ENCODE measurements at places on chromosomes 1 and 21. TPM values are rescaled to one million over a fixed set of nuclear protein-coding genes. Genes with fewer than 3 reads are reported as not detected.

The MANEAL gene
- 9.9 TPM for total RNA-seq

The ETNK2 gene
- 44.3 TPM for total RNA-seq

The ATP6V1G3 gene
- total RNA-seq: not detected

The SLC25A34 gene
- 0.70 TPM for total RNA-seq

The CLDN17 gene
- not detected for total RNA-seq

The IL20 gene
- not detected for total RNA-seq

The PLEKHO1 gene
- 85.9 TPM for total RNA-seq

The RCSD1 gene
- 0.31 TPM for total RNA-seq

The SERTAD4 gene
- 8.7 TPM for total RNA-seq

The F13B gene
- not detected for total RNA-seq

The SLAMF9 gene
- not detected for total RNA-seq

The RHD gene
- 0.30 TPM for total RNA-seq

DNA sequence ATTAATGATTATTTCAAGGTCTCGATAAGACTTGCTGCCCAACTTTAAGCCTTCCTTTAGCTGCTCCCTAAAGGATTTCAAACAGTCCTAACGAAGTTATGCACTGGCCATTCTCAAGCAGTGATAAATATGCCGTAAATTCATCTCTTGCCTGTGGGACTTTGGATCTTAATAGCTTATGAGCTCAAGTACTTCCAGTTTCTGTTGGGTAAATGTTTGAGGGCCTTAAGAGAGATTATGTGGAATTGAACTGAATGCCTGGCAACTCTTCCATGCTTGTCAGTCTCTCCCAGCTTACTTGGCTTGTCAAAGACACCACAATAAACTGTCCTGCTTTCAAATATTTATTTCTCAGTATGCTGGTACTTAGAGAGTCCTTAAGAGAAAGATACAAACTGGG lies 3.5 kb upstream of the OR10J4 start:
- no peak for DNase-seq

DNA sequence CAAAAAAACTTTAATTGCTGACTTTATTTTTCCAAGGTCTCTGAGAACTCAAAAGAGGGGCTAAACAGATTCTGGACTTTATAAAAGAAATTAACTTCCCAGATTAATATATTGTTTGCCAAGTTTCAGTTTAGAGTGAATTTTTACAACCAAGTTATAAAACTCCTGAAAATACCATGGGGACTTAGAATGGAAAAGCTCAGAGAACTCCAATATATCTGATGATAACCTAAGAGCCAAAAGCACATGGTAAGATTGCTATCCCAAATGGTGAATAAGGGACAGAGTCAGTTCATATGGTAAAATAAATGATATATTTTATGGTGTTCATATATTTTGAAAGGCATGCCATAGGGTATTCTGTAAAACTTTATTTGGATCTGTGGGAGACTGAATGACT lies 470.9 kb downstream of the TTLL7 start:
- no peak for DNase-seq

GRCh38 chr1:192844360-192844759 lies 35.5 kb downstream of the RGS2 start:
- DNase-seq: no peak

GRCh38 chr1:40362699-40363098 lies 10.8 kb upstream of the SMAP2 start:
- DNase-seq: peak; percentile 17

DNA sequence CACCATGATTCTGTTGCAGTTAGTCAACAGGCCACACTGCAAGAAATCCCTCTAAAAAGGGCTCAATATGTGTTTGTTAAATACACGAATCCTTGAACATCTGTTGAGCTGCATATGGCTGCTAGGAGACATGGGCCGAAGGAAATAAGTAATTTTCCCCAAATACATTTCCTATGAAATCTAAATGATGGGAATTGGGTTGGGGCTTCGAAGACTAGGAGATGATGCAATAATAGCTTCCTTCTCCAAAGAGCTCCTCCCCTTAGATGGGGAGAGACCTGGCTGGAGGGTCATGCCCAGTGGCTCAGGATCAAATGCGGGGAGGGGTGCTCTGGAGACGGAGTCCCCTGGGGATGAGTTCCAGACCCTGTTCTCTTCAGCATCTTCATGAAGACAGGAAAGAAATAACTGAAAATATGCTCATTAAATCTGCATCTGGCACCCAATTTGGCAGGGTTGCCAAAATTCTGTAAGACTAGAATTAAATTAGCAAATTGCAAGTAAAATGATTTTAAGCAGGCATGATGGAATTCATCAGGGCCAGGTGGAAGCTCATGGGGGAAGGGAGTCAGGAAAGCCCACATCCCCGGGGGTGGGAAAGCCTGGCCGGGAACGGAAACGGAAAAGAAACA lies 165.0 kb upstream of the EDN2 start:
- DNase-seq: no peak

DNA sequence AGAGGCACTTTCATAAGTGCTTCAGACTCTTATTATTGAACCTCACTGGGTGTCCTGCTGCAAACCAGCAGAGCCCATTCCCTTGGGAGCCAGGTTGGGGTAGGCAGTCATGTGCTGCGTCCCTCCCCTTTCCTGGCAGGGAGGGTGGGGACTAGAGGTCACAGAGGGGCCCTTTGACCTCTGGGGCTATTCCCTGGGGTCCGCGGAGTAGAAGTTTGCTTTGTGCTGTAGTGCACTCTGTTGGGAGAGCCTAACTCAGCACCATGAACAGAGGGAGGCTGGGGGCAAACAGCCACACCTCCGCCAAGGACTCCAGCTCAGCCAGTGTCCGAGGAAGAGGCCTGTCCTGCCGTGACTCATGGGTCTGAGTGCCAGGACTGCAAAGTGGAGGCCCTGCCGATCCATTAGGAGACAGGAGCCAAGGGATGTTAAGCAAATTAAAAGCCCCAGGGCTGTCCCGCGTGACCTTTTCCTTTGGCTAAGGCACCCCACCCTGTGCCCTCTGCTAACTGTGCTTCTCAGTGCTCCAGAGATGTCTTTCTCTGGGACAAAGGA lies 3.0 kb upstream of the IGSF21 start:
- no peak for DNase-seq

DNA sequence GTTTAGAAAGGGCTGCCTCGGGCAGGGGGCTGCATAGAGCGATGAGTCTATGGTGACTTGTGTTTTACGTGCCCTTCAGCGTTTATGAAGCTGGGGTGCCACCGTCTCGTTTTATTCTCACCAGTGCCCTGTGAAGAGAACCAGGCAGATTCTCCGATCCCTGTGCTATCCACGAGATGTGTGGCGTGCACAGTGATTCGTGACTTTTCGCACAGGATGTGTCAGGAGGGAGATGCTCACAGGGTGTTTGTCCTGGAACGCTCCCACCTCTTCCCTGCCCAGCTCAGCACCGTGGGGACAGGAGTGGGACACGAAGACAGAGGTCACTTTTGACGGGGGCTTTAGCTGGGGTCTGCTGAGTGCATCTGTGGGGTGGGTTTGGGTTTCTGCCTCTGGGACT lies 54.9 kb upstream of the AJAP1 start:
- peak; percentile 30 for DNase-seq

GRCh38 chr1:32219022-32219421 lies 3.1 kb downstream of the TMEM234 start:
- no peak for DNase-seq

- no peak for DNase-seq
Observed at GRCh38 chr1:21396516-21396915, 43.4 kb upstream of the NBPF3 start.

- no peak for DNase-seq
Observed at GRCh38 chr1:65911679-65912078, 119.0 kb downstream of the PDE4B start.

GRCh38 chr1:20712215-20712577 lies 5.6 kb downstream of the KIF17 start:
- DNase-seq: no peak

GRCh38 chr1:194865383-194865782 lies 1679.0 kb upstream of the B3GALT2 start:
- DNase-seq: no peak

GRCh38 chr1:8200317-8201115 lies 117.4 kb upstream of the SLC45A1 start:
- DNase-seq: no peak

DNA sequence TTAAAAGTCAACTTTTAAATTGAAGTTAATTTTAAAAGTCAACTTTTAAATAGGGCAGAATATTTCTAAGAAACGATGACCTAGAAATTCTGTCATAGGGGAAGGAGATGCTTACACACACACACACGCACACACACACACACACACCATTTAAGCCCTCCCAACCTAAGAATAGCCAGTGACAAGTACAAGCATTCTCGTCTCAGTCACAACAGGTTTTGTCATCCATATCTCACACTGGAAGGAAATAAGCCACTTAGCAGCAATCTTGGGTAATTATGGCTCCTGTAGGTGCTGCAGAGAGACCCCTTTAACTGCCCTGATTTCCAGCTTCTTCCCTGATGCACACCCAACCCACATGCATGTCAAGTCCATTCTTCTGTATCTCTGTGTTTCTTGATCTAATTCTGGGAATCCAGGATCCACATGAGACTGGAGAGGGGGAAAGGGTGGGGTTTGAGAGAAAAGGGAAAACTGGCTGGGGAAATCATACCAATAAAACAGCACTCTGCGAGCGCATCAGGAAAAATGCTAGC lies 338.1 kb downstream of the PAPPA2 start:
- DNase-seq: no peak

DNA sequence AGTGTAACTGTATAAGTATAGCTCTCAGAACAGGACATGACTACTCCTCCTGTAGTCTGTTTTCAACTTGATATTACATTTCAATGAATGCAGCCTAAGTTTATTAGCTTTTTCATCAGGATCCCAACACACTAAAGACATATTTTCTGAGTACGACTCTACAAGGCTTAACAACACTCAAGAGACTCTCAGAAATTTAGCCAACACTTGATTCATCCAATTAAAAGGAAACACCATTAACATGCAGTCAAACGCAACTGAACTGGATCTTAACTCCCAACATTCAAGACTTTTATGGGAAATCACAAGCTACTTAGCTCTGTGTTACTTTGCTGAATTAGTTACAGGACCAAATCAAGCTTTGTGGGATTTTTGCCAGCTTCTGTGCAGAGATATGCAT lies 65.2 kb upstream of the SGIP1 start:
- DNase-seq: no peak

DNA sequence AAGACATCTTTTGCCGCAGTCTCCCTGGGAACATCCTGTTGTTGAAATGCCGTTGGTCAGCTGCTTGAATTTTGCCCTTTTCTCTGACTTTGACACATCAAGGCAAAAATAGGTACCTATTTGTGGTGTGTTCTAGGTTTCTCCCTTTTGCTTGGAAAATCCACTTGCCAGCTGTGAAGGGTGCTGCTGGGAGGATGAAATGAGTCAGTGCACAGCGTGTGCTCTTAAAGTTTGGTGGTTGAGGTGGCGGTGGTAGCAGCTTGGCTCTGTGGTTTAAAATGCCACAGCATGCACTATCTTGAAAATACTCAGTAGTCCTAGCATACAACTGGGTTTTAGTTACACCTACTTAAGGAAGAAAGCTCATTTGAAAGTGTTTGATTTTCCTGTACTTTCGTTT lies 183.8 kb downstream of the DHRS3 start:
- DNase-seq: no peak

- DNase-seq: peak; percentile 40
Observed at GRCh38 chr1:156815307-156815826, 1.3 kb downstream of the SH2D2A start.

DNA sequence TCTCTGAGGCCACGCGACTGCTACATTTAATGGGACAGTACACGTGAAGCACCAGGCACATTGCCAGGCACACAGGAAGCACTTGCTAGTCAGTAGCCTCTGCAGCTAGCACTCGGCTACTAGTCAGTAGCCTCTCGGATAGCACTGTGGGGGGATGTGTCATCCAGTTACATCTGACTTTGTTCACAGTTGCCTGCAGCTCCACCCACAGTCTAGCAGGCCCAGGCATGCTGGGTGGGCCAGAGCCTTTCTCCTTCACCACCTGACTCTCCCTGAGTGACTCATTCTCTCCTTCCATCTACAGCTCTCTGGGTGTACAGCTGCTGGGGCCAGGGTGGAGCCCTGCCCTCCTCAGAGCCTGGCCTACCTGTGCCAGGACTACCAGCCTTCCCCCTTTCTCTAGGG lies 51.5 kb downstream of the PTPRF start:
- no peak for DNase-seq

DNA sequence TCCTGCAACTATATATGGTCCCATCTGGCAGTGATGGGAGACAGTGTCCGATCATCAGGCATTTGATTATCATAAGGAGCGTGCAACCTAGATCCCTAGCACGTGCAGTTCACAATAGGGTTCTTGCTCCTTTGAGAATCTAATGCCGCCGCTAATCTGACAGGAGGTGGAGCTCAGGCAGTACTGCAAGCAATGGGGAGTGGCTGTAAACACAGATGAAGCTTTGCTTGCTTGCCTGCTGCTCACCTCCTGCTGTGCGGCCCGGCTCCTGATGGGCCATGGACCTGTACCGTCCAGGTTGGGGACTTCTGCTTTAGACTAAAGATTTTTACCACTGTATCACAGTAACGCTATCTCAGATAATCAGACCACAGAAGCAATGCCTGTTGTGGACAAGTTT lies 63.8 kb downstream of the TGFB2 start:
- DNase-seq: no peak

DNA sequence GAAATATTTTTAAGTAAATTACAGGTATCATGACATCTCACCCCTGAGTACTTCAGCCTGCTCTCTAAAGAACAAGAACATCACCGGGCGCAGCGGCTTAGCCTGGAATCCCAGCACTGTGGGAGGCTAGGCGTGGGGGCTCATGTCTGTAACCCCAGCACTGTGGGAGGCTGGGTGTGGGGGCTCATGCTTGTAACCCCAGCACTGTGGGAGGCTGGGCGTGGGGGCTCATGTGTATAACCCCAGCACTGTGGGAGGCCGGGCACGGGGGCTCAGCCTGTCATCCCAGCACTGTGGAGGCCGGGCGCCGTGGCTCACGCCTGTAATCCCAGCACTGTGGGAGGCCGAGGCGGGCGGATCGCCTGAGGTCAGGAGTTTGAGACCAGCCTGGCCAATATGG lies 7.7 kb upstream of the CDK11B start:
- DNase-seq: no peak

DNA sequence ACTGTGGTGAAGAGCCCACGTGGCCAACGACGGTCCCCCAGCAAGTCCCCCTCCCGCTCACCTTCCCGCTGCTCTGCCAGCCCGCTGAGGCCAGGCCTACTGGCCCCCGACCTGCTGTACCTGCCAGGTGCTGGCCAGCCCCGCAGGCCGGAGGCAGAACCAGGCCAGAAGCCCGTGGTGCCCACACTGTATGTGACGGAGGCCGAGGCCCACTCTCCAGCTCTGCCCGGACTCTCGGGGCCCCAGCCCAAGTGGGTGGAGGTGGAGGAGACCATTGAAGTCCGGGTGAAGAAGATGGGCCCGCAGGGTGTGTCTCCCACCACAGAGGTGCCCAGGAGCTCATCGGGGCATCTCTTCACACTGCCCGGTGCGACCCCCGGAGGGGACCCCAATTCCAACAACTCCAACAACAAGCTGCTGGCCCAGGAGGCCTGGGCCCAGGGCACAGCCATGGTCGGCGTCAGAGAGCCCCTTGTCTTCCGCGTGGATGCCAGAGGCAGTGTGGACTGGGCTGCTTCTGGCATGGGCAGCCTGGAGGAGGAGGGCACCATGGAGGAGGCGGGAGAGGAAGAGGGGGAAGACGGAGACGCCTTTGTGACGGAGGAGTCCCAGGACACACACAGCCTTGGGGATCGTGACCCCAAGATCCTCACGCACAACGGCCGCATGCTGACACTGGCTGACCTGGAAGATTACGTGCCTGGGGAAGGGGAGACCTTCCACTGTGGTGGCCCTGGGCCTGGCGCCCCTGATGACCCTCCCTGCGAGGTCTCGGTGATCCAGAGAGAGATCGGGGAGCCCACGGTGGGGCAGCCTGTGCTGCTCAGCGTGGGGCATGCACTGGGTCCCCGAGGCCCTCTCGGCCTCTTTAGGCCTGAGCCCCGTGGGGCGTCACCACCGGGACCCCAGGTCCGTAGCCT lies 46.8 kb downstream of the TRIM11 start:
- no peak for DNase-seq

Data from H7 (cell line).